ENCODE measurements at places on chromosomes 2 and 18. TPM values are rescaled to one million over a fixed set of nuclear protein-coding genes. Genes with fewer than 3 reads are reported as not detected.

DNA sequence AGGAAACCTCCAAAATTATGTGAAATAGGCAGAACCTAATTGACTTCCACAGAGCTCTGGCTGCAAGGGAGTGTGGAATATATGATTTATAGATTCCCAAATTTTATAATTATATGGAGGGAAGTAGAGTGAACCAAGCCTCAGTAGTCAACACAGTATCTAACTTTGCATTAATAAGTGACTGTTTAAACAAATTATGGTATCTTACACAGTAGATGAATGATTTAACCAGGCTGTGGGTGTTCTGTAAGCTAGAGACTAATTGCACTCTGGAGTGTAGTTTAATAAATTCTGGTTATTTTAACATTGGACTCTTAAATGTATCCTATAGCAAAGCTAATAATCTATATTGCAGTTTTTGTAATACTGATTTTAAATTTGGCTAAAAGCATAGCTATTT lies 183.5 kb downstream of the KIAA1328 start:
- peaks cover 28% of the 10 kb centered on the region for H3K36me3 ChIP-seq
- no peak overlapping the region for H3K4me3 ChIP-seq
- H3K4me1 ChIP-seq: no peaks in the 10 kb centered on the region
- DNase-seq: no peak
- H3K27me3 ChIP-seq: no peaks in the 10 kb centered on the region

DNA sequence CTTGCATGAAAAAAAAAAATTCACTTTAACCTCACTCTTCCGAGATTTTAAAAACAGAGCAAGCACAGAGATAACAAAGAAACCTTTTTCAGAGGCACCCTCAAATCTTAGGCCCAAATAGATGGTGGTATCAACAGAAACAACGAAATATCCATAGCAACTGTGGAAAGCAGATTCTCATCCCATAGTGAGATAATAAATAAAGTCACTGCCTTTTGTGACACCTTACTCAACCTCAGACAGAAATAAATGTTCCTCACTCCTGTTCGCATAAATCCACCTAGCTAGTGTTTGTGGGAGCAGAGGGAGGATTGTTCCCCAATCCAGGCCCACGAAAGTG lies 60.9 kb upstream of the RTN4 start:
- H3K4me1 ChIP-seq: peaks cover 3% of the 10 kb centered on the region
- no peak for DNase-seq
- H3K4me3 ChIP-seq: no peak overlapping the region
- no peaks in the 10 kb centered on the region for H3K27me3 ChIP-seq
- H3K27ac ChIP-seq: no peak overlapping the region
- no peaks in the 10 kb centered on the region for H3K36me3 ChIP-seq

DNA sequence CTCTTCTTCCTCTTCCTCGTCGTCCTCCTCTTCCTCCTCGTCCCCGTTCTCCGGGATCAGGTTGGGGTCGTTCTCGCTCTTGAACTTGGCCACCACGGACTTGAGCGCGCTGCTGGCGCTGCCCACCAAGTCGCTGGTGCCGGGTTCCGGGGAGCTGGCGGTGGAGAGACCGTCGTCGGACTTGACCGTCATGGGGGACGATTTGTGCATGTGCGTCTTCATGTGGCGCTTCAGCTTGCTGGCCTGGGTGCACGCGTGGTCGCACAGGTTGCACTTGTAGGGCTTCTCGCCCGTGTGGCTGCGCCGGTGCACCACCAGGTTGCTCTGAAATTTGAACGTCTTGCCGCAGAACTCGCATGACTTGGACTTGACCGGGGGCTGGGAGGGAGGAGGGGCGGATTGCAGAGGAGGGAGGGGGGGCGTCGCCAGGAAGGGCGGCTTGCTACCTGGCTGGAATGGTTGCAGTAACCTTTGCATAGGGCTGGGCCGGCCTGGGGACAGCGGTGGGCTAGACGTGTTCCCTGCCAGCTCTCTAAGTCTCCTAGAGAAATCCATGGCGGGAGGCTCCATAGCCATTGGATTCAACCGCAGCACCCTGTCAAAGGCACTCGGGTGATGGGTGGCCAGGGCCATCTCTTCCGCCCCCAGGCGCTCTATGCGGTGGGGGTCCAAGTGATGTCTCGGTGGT lies 91.9 kb downstream of the BCL11A start:
- no peak for DNase-seq
- no peaks in the 10 kb centered on the region for H3K4me1 ChIP-seq
- no peaks in the 10 kb centered on the region for H3K36me3 ChIP-seq
- peak overlapping the region; percentile 65 for H3K27ac ChIP-seq
- no peak overlapping the region for H3K4me3 ChIP-seq
- peaks cover 5% of the 10 kb centered on the region for H3K27me3 ChIP-seq

DNA sequence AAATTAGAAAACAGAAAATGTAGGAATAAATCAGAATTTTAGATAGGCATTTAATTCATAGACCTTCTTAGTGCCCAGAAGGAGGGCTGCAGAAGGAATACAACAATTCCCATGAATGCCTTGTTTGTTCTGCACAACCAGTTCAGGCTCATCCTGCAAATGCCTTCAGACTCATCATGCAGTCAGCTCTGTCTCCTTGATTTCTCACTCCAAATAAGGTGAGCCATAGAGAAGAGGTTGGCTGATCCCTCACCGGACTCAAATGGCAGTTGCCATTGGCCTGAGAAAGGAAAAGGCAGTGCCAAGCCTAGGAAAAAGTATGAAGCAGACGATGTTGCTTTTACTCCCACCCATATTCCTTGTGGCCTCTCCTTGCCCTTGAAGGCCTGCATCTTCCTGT lies 50.3 kb downstream of the DSC3 start:
- H3K27ac ChIP-seq: no peak overlapping the region
- no peak overlapping the region for H3K4me3 ChIP-seq
- no peaks in the 10 kb centered on the region for H3K4me1 ChIP-seq

DNA sequence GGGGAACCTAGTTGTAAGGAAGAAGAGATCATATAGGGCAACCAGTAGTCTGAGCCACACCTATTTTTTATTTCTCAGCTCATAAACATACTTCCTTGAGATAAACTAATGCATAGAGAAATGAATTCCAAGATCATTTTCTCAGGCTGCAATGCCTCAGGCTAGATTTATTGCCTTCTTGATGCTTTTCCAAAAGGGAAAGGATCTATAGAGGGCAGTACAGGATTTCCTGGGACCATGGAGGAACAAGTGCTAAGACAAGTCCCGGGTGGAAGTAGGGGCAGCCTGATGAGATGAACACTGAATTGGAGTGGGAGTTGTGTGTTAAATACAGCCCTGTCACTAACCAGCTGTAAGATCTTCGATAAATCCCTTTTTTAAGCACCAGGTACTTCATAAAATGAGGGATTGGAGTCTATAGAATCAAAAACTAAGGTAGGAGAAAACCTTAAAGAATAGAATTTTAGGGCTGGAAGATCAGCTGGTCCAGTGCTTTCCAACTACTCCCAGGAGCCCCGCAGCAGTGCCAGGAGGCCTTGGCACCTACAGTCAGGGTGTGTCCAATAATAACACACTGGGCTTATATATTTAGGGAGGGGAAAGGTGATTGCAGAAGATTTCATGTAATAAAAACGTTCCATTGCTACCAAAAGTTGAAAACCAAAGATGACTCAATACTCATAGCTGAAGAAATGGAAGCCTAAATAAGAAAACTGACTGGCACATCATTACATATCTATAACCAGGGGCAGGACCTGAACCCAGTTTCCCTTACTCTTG lies 58.1 kb downstream of the SERTAD2 start:
- peaks cover 3% of the 10 kb centered on the region for H3K4me1 ChIP-seq
- H3K4me3 ChIP-seq: no peak overlapping the region
- peaks cover 9% of the 10 kb centered on the region for H3K36me3 ChIP-seq
- H3K27ac ChIP-seq: no peak overlapping the region
- H3K27me3 ChIP-seq: no peaks in the 10 kb centered on the region

GRCh38 chr2:230400041-230400440 lies 16.0 kb upstream of the SP100 start:
- no peak for DNase-seq
- peaks cover 15% of the 10 kb centered on the region for H3K36me3 ChIP-seq
- no peaks in the 10 kb centered on the region for H3K27me3 ChIP-seq
- H3K4me3 ChIP-seq: no peak overlapping the region

GRCh38 chr2:207121784-207122183 lies 44.0 kb downstream of the KLF7 start:
- peaks cover 26% of the 10 kb centered on the region for H3K4me1 ChIP-seq
- H3K27ac ChIP-seq: no peak overlapping the region
- H3K36me3 ChIP-seq: no peaks in the 10 kb centered on the region
- H3K4me3 ChIP-seq: no peak overlapping the region

- H3K36me3 ChIP-seq: no peaks in the 10 kb centered on the region
- H3K4me3 ChIP-seq: no peak overlapping the region
- H3K4me1 ChIP-seq: no peaks in the 10 kb centered on the region
- H3K27me3 ChIP-seq: peaks cover 19% of the 10 kb centered on the region
- H3K27ac ChIP-seq: no peak overlapping the region
Measured at GRCh38 chr2:197591339-197592072, 75.6 kb downstream of the MOB4 start.

DNA sequence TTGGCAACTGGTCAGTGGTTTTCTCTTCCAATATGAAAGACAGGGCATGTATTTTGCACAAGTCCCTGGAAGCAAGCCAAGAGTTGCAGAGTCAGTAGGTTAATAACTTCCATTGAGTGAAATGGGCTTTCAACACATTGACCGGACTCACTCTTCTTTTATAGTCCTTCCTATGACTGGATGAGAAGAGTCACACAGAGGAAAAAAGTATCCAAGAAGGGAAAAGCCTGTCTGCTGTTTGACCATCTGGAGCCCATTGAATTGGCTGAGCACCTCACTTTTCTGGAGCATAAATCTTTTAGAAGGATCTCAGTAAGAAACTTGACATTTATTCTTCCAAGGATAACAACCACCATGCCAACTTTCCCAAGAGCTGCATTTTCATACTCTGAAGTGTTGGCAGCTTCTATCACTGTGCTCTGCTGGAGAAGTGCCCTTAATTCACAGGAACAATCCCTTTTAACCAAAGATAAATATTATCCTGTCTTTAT lies 45.4 kb downstream of the RASGRP3 start:
- H3K4me1 ChIP-seq: no peaks in the 10 kb centered on the region
- no peaks in the 10 kb centered on the region for H3K36me3 ChIP-seq
- no peaks in the 10 kb centered on the region for H3K27me3 ChIP-seq
- H3K27ac ChIP-seq: no peak overlapping the region

DNA sequence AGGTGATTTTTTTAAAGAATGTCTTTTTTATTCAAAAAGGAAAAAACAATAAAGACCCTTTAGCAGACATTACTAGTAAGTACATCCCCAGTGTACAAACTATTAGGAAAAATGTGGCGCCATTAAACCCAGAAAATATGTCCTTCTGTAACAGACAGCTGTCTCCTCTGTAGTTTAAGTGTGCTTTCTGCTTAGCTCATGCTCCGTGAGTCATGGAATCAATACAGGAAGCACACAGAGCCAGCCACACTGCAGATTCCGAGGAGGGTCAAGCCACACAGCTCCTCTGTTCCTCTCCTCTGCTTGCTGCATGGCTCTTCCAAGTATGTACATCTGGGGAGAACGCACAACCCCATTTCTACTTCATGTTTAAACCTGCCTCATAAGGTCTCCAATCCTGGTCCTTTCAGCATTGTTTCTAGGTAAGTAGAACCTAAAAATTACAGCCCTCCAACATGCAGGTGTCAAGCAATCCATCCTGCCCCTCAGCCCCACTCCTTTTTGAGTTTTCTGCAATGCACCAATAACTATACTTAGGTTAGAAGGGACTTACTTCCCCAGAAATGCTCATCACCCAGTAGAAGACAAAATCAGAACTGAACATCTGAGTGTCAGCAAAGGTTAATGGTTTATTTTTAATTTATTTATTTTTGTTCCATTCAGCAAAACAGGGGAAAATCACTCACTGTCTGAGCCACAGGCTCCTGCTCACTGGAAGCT lies 37.5 kb downstream of the ACVR1 start:
- no peak overlapping the region for H3K4me3 ChIP-seq
- H3K27me3 ChIP-seq: peaks cover 5% of the 10 kb centered on the region
- DNase-seq: no peak
- peaks cover 17% of the 10 kb centered on the region for H3K4me1 ChIP-seq
- peak overlapping the region; percentile 65 for H3K27ac ChIP-seq
- no peaks in the 10 kb centered on the region for H3K36me3 ChIP-seq

REEP1 gene
- not detected for total RNA-seq

SFTPB gene
- total RNA-seq: not detected
